ENCODE measurements at places on chromosomes 2 and 18.

GRCh38 chr2:24164416-24164973 is 10.4 kb upstream of the FAM228A start:
- no peaks in the 10 kb centered on the region for H3K36me3 ChIP-seq
- H3K4me1 ChIP-seq, result no peaks in the 10 kb centered on the region
- H3K27me3 ChIP-seq, result peaks cover 4% of the 10 kb centered on the region
- no peak overlapping the region for H3K27ac ChIP-seq
- DNase-seq, result peak; percentile 61

DNA sequence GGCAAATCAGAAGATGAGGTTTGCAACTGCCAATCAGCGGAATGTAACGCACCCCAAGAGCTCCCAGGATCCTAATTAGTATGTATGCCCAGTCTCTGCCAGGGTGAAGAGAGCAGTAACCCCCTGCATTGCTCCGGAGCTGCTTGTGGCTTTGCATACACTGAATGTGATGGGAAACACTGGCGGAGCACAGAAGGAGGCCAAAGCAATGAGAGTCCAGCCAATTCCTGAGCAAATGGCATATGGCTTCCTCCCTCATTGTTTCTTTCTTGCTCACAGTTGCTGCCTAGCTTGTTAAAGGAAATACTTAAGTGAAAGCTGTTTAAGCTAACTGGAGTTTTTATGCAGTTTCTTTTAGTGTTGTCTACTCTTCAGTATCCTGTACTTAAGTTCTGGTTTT is 343.5 kb upstream of the NT5C1B start:
- H3K27me3 ChIP-seq, result no peaks in the 10 kb centered on the region
- no peaks in the 10 kb centered on the region for H3K4me1 ChIP-seq
- no peaks in the 10 kb centered on the region for H3K36me3 ChIP-seq
- no peak overlapping the region for H3K27ac ChIP-seq
- no peak overlapping the region for H3K4me3 ChIP-seq
- no peak for DNase-seq

- H3K4me1 ChIP-seq, result no peaks in the 10 kb centered on the region
- H3K4me3 ChIP-seq, result no peak overlapping the region
- no peak overlapping the region for H3K27ac ChIP-seq
- no peaks in the 10 kb centered on the region for H3K27me3 ChIP-seq
- DNase-seq, result no peak
Measured at GRCh38 chr2:155393406-155393805, 694.9 kb downstream of the KCNJ3 start.

DNA sequence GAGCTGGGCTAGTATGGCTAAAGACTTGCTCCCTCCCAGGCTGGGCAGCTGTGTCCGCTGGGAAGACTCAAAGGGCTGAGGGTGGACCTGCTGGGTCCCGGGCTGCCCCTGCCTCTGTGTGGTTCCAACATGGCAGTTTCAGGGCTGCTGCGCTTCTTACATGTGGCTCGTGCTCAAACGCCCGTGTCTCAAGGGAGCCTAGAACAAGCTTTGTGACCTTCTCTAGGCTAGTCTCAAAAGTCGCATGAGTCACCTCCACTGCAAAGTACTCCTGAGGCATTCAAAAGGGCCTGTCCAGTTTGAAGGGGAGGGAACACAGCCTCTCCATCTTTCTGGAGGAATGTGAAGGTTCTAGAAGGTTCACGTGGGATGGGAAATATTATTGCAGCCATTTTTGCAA is 44.7 kb upstream of the RAB31 start:
- no peak overlapping the region for H3K4me3 ChIP-seq
- no peak overlapping the region for H3K27ac ChIP-seq
- no peak for DNase-seq
- no peaks in the 10 kb centered on the region for H3K4me1 ChIP-seq
- no peaks in the 10 kb centered on the region for H3K36me3 ChIP-seq
- H3K27me3 ChIP-seq, result peaks cover 3% of the 10 kb centered on the region

GRCh38 chr18:77851802-77852201 is 602.2 kb downstream of the GALR1 start:
- H3K4me3 ChIP-seq, result no peak overlapping the region
- no peak overlapping the region for H3K27ac ChIP-seq
- no peak for DNase-seq
- peaks cover 4% of the 10 kb centered on the region for H3K27me3 ChIP-seq
- no peaks in the 10 kb centered on the region for H3K36me3 ChIP-seq

DNA sequence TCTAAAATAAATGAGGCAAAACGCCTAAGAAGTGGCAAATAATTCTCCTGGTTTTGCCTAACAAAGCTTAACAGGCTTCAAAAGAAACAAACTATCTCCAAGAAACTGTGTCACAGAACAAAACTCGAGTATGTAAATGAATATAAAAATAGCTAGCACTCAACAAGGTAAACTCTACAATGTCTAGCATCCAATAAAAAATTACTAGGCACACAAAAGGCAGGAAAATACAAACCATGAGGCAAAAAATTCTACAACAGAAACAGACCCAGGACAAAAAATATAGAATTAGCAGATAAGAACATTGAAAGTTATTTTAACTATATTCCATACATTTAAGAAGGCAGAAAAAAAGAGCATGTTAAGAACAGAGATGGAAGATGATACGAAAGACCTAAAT is 16.8 kb downstream of the PPP4R1 start:
- H3K4me3 ChIP-seq, result no peak overlapping the region
- no peaks in the 10 kb centered on the region for H3K27me3 ChIP-seq
- peak overlapping the region; percentile 38 for H3K27ac ChIP-seq
- H3K36me3 ChIP-seq, result peaks cover 24% of the 10 kb centered on the region
- H3K4me1 ChIP-seq, result peaks cover 10% of the 10 kb centered on the region

GRCh38 chr2:241366678-241367077 is 10.6 kb downstream of the FARP2 start:
- no peak overlapping the region for H3K4me3 ChIP-seq
- H3K27me3 ChIP-seq, result no peaks in the 10 kb centered on the region
- no peak overlapping the region for H3K27ac ChIP-seq
- DNase-seq, result no peak
- H3K36me3 ChIP-seq, result no peaks in the 10 kb centered on the region
- peaks cover 6% of the 10 kb centered on the region for H3K4me1 ChIP-seq

- H3K27ac ChIP-seq, result no peak overlapping the region
- DNase-seq, result no peak
- H3K4me3 ChIP-seq, result no peak overlapping the region
- no peaks in the 10 kb centered on the region for H3K36me3 ChIP-seq
Measured at GRCh38 chr2:124065636-124066035, 40.5 kb downstream of the CNTNAP5 start.

GRCh38 chr2:29657674-29658073 is 263.7 kb downstream of the ALK start:
- peaks cover 3% of the 10 kb centered on the region for H3K27me3 ChIP-seq
- H3K36me3 ChIP-seq, result no peaks in the 10 kb centered on the region
- H3K4me1 ChIP-seq, result no peaks in the 10 kb centered on the region
- no peak overlapping the region for H3K27ac ChIP-seq
- H3K4me3 ChIP-seq, result no peak overlapping the region

- H3K27me3 ChIP-seq, result no peaks in the 10 kb centered on the region
- no peak overlapping the region for H3K27ac ChIP-seq
- H3K4me3 ChIP-seq, result no peak overlapping the region
- no peak for DNase-seq
Measured at GRCh38 chr18:11078491-11078890, 70.9 kb downstream of the PIEZO2 start.

DNA sequence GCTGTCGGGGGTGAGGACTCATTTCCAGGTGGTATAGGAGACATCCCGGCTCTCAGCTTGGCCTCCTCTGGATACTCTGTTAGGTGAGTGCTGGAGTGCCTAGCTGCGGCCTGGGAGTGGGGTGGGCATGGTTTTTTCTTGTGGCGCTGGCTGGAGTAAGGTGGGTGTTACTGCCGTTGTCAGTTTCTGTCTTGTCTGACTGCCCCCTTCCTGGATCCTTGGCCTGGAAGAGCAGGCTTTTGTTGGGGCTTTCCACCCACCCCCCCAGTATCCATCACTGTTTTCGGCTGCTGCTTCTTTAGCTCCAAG is 69.2 kb downstream of the DGKD start:
- no peak overlapping the region for H3K4me3 ChIP-seq
- peaks cover 86% of the 10 kb centered on the region for H3K36me3 ChIP-seq

GRCh38 chr2:146873646-146874259 is 971.1 kb upstream of the ACVR2A start:
- no peak for DNase-seq
- H3K27ac ChIP-seq, result no peak overlapping the region
- H3K36me3 ChIP-seq, result no peaks in the 10 kb centered on the region
- no peaks in the 10 kb centered on the region for H3K27me3 ChIP-seq
- H3K4me3 ChIP-seq, result no peak overlapping the region
- no peaks in the 10 kb centered on the region for H3K4me1 ChIP-seq

DNA sequence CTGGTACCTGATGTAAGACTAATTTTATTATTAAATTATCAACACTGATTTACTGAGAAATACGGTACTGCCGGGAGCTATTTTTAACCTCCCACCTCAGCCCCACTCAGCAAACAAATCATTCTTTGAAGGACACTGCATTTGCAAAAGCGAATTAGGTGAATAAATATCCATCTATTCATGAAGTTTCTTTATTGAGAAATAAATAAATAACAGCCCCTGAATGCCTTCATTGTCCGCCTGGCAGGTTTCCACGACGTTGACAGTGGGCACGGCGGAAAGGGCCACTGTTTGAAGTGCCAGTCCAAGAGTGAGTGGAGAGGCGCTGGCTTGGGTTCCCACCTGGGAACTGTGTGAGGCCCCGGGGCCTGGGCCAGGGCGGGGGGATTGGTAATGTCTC is 15.7 kb downstream of the C1QL2 start:
- H3K27ac ChIP-seq, result no peak overlapping the region
- no peak for DNase-seq
- H3K4me1 ChIP-seq, result no peaks in the 10 kb centered on the region
- no peaks in the 10 kb centered on the region for H3K36me3 ChIP-seq
- no peak overlapping the region for H3K4me3 ChIP-seq

DNA sequence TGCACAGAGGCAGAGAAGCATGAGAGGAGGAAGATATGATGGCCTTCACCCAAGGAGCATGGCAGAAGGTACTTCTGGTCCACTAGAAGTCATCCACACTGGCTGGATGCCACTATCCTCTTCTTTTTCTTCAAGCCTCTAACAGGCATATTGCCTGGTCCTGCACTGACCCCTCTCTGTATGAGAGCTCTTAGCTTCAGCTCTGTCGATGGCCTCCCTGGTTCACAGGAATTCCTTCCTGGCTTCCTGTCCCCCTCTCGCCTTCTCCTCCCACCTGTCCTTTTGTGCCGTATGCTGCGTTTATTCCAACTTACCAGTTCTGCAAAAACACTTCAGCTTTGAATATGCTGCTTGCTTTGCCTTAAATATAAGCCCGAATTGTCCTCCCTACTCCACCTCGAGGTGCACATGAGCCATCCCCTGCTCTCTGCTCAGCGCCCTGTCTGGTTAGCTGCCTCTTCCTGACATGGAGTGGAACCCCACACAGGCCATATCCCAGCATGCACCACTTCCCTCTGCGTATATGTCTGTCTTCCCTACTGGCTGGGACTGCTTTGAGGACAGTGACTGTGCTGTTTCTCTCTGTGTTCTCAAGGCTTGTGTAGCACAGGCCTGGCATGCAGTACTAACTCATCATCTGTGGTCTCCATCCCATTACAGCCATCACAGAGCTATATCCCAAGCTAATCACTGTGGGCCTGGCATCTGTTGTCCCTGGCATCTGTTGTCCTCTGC is 474.9 kb downstream of the EIPR1 start:
- DNase-seq, result no peak
- no peaks in the 10 kb centered on the region for H3K36me3 ChIP-seq
- peaks cover 12% of the 10 kb centered on the region for H3K4me1 ChIP-seq
- no peaks in the 10 kb centered on the region for H3K27me3 ChIP-seq
- H3K27ac ChIP-seq, result peak overlapping the region; percentile 34
- H3K4me3 ChIP-seq, result no peak overlapping the region

- H3K27me3 ChIP-seq, result no peaks in the 10 kb centered on the region
- H3K36me3 ChIP-seq, result no peaks in the 10 kb centered on the region
- H3K4me3 ChIP-seq, result no peak overlapping the region
Measured at GRCh38 chr2:198129609-198130008, 325.2 kb downstream of the PLCL1 start.

- H3K36me3 ChIP-seq, result peaks cover 89% of the 10 kb centered on the region
- no peak for DNase-seq
- no peak overlapping the region for H3K4me3 ChIP-seq
- no peaks in the 10 kb centered on the region for H3K27me3 ChIP-seq
- H3K27ac ChIP-seq, result no peak overlapping the region
- peaks cover 88% of the 10 kb centered on the region for H3K4me1 ChIP-seq
Measured at GRCh38 chr2:162067596-162067995, 6.4 kb downstream of the DPP4 start.

- no peaks in the 10 kb centered on the region for H3K4me1 ChIP-seq
- no peak overlapping the region for H3K4me3 ChIP-seq
- H3K27ac ChIP-seq, result no peak overlapping the region
- no peaks in the 10 kb centered on the region for H3K27me3 ChIP-seq
- no peak for DNase-seq
- H3K36me3 ChIP-seq, result no peaks in the 10 kb centered on the region
Measured at GRCh38 chr2:229282758-229283546, 11.9 kb upstream of the PID1 start.

DNA sequence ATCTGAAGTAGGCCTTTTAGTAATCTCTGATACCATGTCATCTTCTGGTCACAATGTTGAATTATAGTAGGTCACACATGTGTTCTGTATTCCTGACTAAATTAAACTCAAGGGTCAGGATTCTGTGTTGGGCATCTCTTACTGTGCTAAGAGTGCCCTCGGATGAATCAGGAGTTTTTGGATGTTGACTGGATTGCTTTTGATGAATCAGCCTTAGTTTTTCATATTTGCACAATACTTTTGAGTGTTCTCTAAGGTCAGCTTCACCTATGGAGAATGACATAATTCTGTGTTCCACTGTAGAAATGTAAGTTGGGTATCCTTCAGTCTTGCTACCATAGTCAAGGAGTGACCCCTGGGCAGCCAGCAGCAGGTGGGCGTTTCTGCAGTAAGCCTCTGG is 190.1 kb downstream of the PTPRM start:
- H3K4me3 ChIP-seq, result no peak overlapping the region
- H3K27ac ChIP-seq, result no peak overlapping the region
- DNase-seq, result no peak
- H3K36me3 ChIP-seq, result no peaks in the 10 kb centered on the region
- no peaks in the 10 kb centered on the region for H3K4me1 ChIP-seq

DNA sequence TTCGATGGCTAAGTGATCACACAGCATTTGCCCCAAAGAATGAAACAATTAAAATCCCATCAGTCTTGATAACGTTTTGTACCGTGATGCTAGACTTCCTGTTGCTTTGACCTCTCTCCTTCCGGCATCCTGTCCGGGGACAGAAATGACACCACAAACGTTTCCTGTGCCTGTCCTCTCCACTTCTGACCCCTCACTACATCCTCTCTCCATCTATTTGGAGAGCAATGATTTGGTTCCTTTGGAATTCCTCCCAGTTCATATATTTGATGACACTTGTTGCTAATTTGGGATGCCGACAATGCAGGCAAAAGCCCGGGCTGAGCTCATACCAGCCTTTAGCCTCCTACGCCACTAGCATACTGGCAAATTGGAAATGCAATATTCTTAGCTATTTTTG is 151.2 kb upstream of the CCDC68 start:
- DNase-seq, result no peak
- no peaks in the 10 kb centered on the region for H3K27me3 ChIP-seq
- no peak overlapping the region for H3K27ac ChIP-seq
- no peak overlapping the region for H3K4me3 ChIP-seq
